Foreskin fibroblast (primary cell): ENCODE measurements at places on chromosomes 1 and 21.

GRCh38 chr1:232593717-232594502 is 36.0 kb downstream of the SIPA1L2 start:
- no peak for DNase-seq

- DNase-seq = no peak
Observed at GRCh38 chr1:19054216-19054615, 97.7 kb upstream of the IFFO2 start.

GRCh38 chr1:84750110-84750730 is 60.0 kb upstream of the SSX2IP start:
- DNase-seq = no peak

- DNase-seq = no peak
Observed at GRCh38 chr1:90486134-90486824, 230.8 kb downstream of the BARHL2 start.

DNA sequence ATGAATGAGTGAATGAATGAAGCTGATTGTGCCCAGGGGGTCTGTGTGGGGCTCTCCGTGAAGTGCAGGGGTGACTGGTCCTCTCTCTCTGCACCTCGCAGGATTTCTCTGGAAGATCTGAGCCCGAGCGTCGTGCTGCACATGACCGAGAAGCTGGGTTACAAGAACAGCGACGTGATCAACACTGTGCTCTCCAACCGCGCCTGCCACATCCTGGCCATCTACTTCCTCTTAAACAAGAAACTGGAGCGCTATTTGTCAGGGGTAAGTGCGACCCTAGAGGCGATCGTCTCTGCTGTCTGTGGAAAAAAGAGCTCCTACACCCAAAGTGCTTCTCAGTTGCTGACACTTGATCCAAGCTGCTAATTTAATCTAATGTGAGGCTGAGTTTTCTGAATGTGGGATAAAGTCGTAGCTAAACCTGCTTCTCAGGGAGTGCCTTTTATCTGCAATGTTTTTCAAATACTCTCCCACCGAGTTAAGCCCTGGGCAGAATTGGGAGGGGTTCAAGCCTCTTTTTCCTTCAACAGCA is 101.7 kb downstream of the HUNK start:
- no peak for DNase-seq

DNA sequence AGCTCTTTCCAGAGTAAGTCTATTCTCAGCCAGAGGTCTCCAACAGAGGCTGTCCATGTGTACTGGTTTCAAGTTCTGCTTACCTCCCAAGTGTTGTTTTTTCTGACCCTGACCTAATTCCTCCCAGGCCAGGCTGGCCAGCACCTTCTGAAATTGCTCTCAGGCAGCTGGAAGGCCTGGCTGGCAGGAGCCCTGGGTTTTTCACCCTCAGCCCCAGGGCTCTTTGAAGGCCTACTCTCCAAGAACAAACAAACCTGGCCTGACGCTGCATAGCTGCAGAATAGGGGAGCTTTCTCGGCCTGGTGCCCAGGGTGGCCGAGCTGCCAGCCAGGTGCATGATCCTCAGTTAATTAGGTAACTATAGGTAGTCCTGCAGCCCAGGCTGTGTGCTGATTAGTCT is 147.5 kb downstream of the CACNA1E start:
- DNase-seq = no peak

DNA sequence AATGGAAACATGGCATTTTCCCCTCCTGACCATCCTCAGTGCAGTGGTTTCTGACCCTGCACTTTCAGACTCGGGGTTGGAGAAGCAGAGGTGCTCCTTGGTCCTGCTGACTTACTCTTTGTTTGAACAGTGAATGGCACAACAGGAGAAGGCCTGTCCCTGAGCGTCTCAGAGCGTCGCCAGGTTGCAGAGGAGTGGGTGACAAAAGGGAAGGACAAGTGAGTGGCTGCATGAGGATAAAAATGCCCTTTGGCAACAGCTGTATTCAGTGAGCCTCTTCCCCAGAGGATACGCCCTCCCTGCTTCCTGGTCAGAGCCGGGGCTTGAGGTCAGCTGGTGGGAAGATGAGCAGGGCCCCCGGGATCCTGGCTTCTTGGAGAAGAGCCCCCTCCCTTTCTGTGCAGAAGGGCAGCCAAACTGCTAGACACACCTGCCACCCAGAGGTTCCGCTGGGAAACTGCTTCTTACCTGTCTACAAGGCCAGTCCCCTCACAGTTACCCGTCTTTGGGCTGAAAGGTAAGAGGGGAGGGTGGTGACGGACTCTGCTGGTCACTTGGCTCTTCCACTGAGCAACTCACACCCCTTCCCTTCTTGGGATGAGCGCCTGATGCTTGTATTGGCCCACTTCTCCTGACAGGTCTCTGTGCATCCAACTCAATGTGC is 16.6 kb downstream of the NPL start:
- no peak for DNase-seq

- DNase-seq = peak; percentile 34
Observed at GRCh38 chr1:101314244-101314643, 77.4 kb downstream of the S1PR1 start.

DNA sequence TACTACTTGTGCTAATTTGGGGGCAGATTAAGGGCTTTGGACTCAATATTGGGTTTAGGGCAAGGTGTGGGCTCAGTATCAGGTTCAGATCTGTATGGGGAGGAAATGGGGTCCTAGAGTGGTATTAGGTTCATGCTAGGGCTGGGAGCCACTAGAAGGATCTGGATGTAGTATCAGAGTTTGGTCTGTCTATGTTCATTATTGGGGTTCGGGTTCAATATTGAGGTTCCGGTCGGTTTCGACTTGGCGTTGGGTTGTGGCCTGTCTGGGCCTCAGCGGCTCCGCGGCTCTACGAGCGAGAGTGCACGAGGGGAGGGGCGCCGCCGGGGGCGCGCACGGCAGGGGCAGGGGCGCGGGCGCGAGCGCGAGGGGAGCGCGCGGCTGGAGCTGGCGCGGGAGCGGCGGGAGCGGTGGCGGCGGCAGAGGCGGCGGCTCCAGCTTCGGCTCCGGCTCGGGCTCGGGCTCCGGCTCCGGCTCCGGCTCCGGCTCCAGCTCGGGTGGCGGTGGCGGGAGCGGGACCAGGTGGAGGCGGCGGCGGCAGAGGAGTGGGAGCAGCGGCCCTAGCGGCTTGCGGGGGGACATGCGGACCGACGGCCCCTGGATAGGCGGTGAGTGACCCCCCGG is at the start of gene PTPRF:
Gene PTPRF, plus strand, starts transcription at position 401 of the 624 bp plus-strand sequence. CDS start 14,193 bp downstream, outside the sequence.
- peak; percentile 60 for DNase-seq

GRCh38 chr1:59220356-59220755 is 76.5 kb upstream of the FGGY start:
- DNase-seq = no peak

GRCh38 chr1:213968146-213968825 is 19.5 kb upstream of the PROX1 start:
- DNase-seq = no peak

GRCh38 chr1:15016001-15016400 is 137.5 kb upstream of the TMEM51 start:
- DNase-seq = no peak

- DNase-seq = no peak
Observed at GRCh38 chr21:41475714-41476420, 32.1 kb downstream of the TMPRSS2 start.

GRCh38 chr1:53559854-53560580 is 100.8 kb downstream of the DMRTB1 start:
- DNase-seq = no peak

GRCh38 chr21:44300262-44300959 is 558 bp downstream of the PFKL start:
- DNase-seq = peak; percentile 50

- DNase-seq = no peak
Observed at GRCh38 chr1:93675271-93675670, 6.4 kb downstream of the BCAR3 start.
